ENCODE measurements at places on chromosomes 13 and 19. TPM values are rescaled to one million over a fixed set of nuclear protein-coding genes. Genes with fewer than 3 reads are reported as not detected.

- no peak for DNase-seq
Observed at GRCh38 chr13:57918913-57919312, 287.4 kb downstream of the PCDH17 start.

GRCh38 chr19:7870571-7871436 lies 3.4 kb downstream of the PRR36 start:
- DNase-seq: peak; percentile 73

- no peak for DNase-seq
Observed at GRCh38 chr19:57563547-57563946, 3.9 kb upstream of the ZNF550 start.

DNA sequence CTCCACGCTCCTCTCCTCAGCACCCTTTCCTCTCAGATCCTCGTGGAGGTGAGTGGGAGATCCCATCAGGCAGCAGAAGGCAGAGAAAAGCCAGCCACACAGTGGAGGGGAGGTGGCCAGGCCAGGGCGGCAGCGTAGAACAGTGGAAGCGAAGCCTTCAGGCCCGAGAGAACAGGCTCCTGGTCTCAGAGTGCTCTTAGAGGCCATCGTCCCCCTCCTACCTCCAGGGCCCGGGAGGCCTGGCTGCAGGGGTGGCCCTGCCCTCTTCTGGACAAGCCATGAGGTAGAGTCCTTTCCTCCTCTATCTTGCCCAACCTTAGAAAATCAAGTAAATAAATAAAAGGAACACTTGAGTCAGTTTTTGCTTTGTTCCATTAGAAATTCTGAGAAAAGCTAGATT lies 202.0 kb downstream of the KATNAL1 start:
- peak; percentile 68 for DNase-seq

GRCh38 chr19:7534531-7535046 lies 928 bp upstream of the PNPLA6 start:
- DNase-seq: peak; percentile 40

GRCh38 chr19:55809381-55810058 lies 22.3 kb downstream of the NLRP11 start:
- peak; percentile 61 for DNase-seq

DNA sequence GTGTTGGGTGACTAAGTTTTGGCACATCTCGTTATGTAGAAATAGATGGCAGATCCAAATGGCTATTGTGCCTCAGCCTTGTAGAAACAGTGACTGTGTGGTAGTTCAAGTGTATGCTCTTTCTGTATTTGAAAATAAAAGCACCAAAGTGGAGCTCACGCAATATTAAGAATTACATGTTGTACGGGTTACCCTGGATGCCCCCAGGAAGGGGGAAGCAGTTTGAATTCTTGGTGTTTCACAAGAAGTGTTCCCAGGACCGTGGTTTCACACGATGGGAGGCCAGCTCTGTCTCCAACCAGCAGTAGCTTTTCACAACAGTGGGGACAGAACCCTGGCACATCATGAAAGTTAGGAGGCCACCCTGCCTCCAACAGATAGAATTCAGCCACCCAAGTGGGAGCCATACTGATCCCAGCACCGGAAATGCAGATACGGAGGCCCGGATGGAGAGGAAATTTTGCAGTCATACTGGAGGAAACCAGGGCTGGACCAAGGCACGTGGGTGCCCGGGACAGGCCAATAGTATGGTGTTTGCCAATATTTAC lies 8.9 kb downstream of the FLT1 start:
- no peak for DNase-seq

DNA sequence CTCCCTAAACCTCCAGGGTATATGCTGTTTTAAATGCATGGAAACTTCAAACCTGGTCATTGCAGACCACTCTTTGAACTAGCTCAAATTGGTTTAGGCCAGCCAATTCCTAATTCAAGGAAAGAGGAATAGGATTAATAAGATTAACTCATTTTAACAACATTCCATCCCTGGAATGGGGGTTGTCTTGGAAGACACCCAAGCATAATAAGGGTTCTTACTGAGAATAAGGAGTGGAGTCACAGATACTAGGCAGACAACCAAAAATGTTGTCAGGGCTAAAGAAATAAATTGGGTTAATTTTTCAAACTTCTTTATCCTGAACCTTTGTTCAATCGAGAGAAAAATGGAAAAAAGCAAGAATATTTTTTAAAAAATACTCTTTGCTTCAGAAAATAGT lies 186.2 kb downstream of the PCDH9 start:
- DNase-seq: no peak

DNA sequence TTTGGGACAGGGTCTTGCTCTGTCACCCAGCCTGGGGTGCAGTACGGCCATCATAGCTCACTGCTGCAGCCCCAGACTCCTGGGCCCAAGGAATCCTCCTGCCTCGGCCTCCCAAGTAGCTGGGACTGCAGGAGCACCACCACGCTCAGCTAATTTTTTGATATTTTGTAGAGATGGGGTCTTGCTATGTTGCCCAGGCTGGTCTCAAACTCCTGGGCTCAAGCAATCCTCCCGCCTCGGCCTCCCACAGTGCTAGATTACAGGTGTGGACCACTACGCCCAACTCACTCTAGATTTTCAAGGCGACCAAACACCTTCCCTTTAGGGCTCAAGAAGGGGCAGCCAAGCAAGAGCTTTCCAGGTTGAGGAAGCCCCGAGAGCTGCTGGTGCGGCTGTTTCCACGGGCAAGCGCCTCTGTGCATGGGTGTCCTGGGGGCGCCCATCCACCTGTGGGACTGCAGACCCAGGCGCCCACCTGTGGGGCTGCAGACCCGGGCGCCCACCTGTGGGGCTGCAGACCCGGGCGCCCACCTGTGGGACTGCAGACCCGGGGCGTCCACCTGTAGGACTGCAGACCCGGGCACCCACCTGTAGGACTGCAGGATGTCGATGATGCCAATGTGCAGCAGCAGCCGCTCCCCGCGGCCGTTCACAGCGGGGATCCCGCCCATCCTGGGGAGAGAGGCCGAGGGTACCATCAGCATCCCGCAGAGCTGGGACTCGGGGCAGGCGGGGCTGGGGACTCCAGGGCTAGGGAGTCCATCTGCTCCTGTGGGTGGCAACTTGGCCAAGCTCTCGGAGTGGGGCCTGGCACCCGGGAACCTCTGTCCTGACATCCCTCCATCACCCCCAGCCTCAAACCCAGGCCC lies 21.7 kb upstream of the CACTIN start:
- no peak for DNase-seq

- no peak for DNase-seq
Observed at GRCh38 chr13:40228496-40228895, 437.9 kb downstream of the FOXO1 start.

- DNase-seq: no peak
Observed at GRCh38 chr13:39370554-39370953, 232.4 kb downstream of the LHFPL6 start.

DNA sequence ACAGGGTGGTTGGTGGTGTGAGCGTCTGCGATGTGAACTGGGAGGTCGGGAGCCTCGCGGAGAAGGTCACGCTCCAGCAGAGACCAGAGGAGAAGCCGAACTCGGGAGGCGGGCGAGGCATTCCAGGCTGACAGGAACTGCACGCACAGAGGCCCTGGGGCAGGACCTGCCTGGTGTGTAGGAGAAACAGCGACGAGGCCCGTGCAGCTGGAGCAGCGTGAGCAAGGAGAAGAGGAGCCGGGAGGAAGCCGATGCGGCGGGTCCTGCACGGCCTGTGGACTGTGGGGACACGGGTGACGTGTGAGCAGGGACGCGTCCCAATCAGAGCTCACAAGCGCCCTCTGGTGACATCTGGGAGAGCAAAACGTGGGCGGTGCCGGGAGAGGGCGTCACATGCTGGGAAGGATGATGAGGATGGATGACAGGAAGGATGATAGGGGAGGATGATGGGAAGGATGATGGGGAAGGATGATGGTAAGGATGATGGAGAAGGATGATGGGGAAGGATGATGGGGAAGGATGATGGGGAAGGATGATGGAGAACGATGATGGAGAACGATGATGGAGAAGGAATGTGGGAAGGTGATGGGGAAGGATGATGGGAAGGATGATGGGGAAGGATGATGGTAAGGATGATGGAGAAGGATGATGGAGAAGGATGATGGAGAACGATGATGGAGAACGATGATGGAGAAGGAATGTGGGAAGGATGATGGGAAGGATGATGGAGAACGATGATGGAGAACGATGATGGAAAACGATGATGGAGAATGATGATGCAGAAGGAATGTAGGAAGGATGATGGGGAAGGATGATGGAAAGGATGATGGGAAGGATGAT lies 16.1 kb upstream of the MADCAM1 start:
- peak; percentile 85 for DNase-seq

GRCh38 chr13:48006396-48006795 lies 5.3 kb upstream of the SUCLA2 start:
- DNase-seq: no peak

DNA sequence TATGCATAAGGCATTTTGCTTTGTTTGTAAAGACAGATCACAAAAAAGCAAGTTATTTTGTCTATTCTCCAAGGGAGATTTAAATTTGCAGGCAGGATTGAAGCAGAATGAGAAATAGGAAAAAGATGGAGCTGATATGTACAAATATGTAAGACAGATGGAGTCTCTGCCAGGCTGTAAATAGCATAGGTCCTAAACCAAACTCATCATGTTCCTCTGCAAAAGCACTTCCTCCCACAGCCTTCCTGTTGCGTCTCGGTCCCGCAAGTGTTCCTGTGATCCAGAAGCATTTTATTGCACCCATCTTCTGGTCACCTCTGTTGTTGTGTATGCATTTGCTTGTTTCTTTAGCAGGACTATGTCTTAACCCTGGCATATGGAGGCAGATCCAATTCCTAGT lies 95.7 kb upstream of the CLDN10 start:
- no peak for DNase-seq

- no peak for DNase-seq
Observed at GRCh38 chr19:16779539-16780163, 49.5 kb upstream of the SIN3B start.

DNA sequence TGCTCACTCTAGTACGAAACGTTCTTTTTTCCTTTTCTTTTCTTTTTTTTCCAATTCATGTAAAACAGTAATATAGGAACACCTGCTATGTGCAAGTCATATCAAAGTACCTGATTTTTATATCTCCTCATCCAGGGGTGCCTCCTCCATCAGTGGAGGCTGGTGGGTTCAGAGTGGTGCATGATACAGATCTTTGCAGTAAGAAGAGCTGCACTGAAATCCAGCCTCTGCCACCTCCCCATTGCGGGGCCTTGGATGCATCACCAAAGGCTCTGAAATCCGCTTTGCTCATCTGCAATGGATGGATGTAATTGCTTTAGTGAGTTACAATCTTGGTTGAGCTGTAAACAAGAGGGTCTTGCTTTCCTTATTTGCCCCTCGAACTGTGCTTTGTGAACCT lies 38.3 kb downstream of the GPR12 start:
- DNase-seq: no peak

GRCh38 chr19:4130744-4131438 lies 7.0 kb upstream of the MAP2K2 start:
- DNase-seq: no peak

DNA sequence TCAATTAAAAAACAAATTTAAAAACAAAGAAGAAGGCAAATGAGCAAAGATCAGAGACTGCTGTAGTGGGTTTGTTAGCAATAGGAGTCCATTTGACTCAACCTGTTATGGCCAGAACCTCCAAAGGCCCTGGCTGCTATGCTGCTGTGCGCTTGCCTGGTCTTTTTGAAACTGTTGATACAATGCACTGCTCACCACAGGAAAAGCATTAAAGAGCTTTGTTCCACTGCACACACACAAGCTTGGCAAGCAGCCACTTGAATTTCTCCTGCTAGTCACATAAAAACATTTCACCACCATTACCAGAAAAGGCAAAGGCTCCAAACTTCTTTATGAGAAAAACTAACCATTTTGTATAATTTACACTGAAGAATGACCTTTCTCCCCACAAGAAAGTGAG lies 132.2 kb downstream of the FREM2 start:
- DNase-seq: no peak

DNA sequence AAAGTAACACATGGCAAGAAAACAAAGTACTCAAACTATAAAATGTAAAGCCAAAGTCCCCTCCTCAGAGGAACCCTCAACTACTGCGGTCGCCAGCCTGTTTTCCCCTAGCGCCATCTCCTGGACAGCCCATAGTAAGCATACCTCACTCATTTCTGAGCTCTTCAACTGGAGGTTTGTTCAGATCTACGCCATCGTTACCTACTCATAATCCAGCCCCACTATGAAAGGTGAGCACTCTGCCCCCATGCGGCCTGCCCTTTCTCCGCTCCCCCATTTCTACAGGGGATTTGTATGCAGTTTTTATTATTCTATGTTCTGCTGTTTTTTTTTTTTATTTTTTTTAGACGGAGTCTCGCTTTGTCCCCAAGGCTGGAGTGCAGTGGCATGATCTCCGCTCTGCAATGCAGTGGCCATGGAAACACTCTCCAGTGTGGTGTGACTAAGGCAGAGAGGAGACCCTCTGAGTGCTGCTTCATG lies 26.2 kb downstream of the OPA3 start:
- peak; percentile 34 for DNase-seq

DNA sequence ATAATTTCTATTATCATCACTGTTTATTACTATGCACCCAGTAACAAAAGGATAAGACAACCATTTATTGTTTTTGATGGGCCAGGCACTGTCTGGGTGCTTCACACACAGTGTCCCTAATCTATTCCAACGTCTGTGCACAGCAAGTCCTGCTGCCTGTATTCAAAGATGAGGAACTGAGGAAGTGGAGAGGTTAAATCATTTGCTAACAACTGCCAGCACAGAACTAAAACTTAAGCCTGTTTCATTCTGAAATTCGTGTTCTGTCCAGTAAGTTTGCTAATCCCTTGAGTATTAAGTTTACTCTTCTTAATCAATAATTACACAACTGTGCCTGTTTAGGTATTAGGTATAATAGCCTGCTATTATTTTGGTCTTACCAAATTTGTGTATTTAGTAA lies 41.9 kb downstream of the TEX26 start:
- no peak for DNase-seq

- DNase-seq: no peak
Observed at GRCh38 chr13:34155931-34156607, 338.1 kb downstream of the RFC3 start.

DNA sequence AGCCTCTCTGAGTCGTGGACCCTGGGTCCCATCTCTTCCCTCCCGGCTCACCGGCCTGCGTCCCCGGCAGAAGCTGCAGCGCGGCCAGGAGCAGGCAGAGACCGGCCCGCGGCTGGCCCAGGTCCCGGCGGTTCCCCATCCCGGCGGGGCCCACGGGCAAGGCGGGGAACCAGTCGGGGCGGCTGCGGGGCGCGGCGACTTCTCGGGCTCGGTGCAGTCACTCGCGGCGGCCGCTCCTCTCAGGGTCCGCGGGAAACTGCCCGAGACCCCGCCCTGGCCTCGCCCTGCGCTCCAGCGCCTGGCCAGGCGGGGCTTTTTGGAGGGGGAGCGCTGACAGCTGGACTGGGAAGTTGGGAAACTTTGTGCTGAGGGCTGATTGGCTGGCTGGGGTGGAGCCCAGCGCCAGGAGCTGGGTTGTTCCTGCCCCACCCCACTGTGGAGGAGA lies at the start of gene COL5A3:
COL5A3 (minus strand) TSS at position 258 of the 445 bp plus-strand sequence; CDS start at position 139, 119 bp downstream.
- DNase-seq: no peak

- DNase-seq: no peak
Observed at GRCh38 chr13:23805122-23805521, 84.1 kb downstream of the MIPEP start.

GRCh38 chr19:40412866-40413265 lies 312 bp downstream of the PRX start:
- no peak for DNase-seq

Gene TLE6
- 1.2 TPM for total RNA-seq

Gene ZNF541
- total RNA-seq: 0.14 TPM

Gene SLAIN1
- 9.7 TPM for total RNA-seq

Gene IFNL2
- total RNA-seq: not detected

Gene PRSS57
- not detected for total RNA-seq

Gene ZNF585A
- total RNA-seq: 2.3 TPM

Gene ZNF865
- 6.6 TPM for total RNA-seq

Gene OR10H1
- total RNA-seq: not detected

Gene IL4I1
- total RNA-seq: 4.0 TPM

Measured in pancreas (tissue), 10 donors.